Esophagus squamous epithelium (tissue), 5 donors: ENCODE measurements at places on chromosomes 5 and 9.
A peak's percentile ranks its signal among the peaks of the same experiment; 100 is the strongest.

DNA sequence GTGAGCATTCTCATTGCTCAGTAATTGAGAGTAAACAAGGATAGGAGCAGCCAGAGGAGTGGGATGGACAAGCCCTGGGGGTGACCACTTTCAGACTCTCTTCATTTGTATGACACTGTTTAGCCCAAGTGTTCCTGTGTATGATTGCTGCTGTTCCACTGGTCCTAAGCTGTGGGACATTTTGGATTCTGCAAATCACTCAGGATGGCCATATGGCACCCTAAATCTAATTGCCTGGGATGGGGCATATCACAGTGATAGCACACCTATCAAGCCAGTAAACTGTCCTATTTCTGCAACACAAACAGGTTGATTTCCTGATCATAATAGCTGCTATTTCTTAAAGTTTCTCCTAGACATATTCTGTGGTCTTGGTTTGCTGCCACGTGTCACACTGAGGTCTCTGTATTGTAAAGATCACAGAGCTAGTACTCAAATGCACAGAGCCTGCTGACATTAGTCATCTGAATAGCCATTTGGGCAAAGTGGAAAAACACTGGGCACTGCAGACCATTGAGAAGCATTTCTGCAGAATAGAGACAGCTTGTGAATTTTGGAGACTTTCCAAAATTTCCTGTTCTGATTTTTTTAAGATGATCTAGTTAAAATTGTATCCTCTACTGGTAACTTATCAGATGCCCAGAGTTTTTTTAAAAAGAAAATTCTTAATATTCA lies 320.2 kb downstream of the RFX3 start:
- H3K27me3 ChIP-seq, result no peaks in the 10 kb centered on the region
- DNase-seq, result no peak
- H3K36me3 ChIP-seq, result no peaks in the 10 kb centered on the region
- H3K4me3 ChIP-seq, result no peak overlapping the region
- no peak overlapping the region for H3K27ac ChIP-seq

GRCh38 chr5:84251503-84251902 lies 133.2 kb downstream of the EDIL3 start:
- no peak overlapping the region for H3K27ac ChIP-seq
- no peaks in the 10 kb centered on the region for H3K36me3 ChIP-seq
- no peak overlapping the region for H3K4me3 ChIP-seq
- no peaks in the 10 kb centered on the region for H3K27me3 ChIP-seq
- DNase-seq, result no peak

DNA sequence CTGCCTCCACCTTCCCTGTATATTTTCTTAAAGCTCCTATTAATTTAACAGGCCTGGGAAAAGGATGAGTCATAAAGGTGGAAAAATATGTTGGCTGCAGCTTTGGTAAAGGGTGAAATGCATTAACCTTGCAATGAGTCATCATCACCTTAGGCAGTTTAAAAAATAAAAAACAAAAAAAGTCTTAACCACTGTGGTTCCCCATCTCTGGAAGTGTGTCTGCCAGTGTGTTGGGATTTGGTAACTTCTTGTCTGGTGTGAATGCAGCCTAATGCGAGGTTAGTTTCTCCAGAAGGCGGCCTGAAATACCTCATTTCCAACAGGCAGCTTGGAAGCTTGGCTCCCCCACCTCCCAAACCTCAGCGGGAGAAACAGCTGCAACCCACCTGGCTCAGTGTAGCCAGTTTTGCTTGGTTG lies 265.3 kb upstream of the GAS1 start:
- H3K4me1 ChIP-seq, result no peaks in the 10 kb centered on the region
- no peaks in the 10 kb centered on the region for H3K27me3 ChIP-seq
- no peaks in the 10 kb centered on the region for H3K36me3 ChIP-seq
- no peak for DNase-seq
- no peak overlapping the region for H3K27ac ChIP-seq

- peaks cover 38% of the 10 kb centered on the region for H3K36me3 ChIP-seq
- DNase-seq, result no peak
- H3K4me3 ChIP-seq, result no peak overlapping the region
- no peaks in the 10 kb centered on the region for H3K4me1 ChIP-seq
- H3K27me3 ChIP-seq, result no peaks in the 10 kb centered on the region
- H3K27ac ChIP-seq, result no peak overlapping the region
Measured at GRCh38 chr5:154970759-154971158, 29.9 kb downstream of the MRPL22 start.

- H3K4me1 ChIP-seq, result no peaks in the 10 kb centered on the region
- no peaks in the 10 kb centered on the region for H3K36me3 ChIP-seq
- no peak overlapping the region for H3K27ac ChIP-seq
- no peaks in the 10 kb centered on the region for H3K27me3 ChIP-seq
- no peak for DNase-seq
Measured at GRCh38 chr9:105679257-105680022, 14.9 kb upstream of the TMEM38B start.

- H3K4me3 ChIP-seq, result no peak overlapping the region
- DNase-seq, result no peak
- H3K27ac ChIP-seq, result no peak overlapping the region
- peaks cover 17% of the 10 kb centered on the region for H3K4me1 ChIP-seq
- H3K36me3 ChIP-seq, result no peaks in the 10 kb centered on the region
- H3K27me3 ChIP-seq, result no peaks in the 10 kb centered on the region
Measured at GRCh38 chr5:17309462-17309861, 92.0 kb downstream of the BASP1 start.

DNA sequence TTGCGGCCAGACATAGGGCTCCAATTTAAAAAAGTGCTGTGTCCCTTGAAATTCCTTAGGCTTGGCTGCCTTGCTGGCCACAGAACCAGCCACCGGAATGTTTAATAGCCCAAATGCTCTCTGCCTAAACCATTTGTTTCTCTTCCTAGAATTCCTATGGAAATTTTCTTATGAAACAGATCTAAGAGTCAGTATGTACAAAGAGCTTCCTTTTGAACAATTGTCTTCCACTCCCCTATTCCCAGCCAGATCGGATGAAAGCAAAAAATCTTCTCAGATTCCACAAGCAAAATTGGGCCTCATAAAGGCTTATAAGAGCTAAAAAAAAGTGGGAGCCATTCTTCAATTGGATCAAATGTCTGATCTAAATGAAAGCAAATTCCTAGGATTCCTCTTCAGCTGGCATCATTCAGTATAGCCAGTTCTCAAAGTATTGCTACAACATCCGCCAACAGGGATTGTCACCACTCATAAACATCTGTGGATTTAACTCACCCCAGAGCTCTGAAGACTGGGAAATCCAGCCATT lies 104.3 kb downstream of the CEMIP2 start:
- H3K27me3 ChIP-seq, result no peaks in the 10 kb centered on the region
- no peak overlapping the region for H3K4me3 ChIP-seq
- DNase-seq, result no peak
- H3K36me3 ChIP-seq, result no peaks in the 10 kb centered on the region
- no peaks in the 10 kb centered on the region for H3K4me1 ChIP-seq

DNA sequence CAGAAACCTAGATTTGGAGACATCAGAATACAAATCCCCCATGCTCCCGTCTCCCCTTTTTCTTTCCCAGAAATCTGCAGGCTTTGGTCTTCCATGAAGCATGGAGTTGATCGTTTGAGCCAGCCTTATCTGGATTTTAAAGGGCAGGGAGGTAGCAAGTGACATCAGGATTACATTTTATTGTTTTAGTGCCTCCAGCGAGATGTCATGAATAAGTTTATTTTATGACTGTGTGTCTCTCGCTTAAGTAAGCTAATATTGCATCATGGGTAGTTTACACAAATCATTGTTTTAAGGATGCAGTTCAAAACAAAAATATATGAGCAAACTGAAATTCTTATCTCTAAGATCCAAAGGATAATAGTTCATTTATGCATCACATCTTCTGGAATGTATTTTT lies 50.7 kb upstream of the TNFSF8 start:
- H3K36me3 ChIP-seq, result no peaks in the 10 kb centered on the region
- no peaks in the 10 kb centered on the region for H3K4me1 ChIP-seq
- no peak overlapping the region for H3K27ac ChIP-seq
- DNase-seq, result no peak
- H3K27me3 ChIP-seq, result peaks cover 9% of the 10 kb centered on the region
- no peak overlapping the region for H3K4me3 ChIP-seq

- H3K4me1 ChIP-seq, result no peaks in the 10 kb centered on the region
- no peaks in the 10 kb centered on the region for H3K27me3 ChIP-seq
- no peak overlapping the region for H3K4me3 ChIP-seq
- H3K27ac ChIP-seq, result no peak overlapping the region
Measured at GRCh38 chr5:127922603-127923002, 161.0 kb upstream of the SLC12A2 start.

DNA sequence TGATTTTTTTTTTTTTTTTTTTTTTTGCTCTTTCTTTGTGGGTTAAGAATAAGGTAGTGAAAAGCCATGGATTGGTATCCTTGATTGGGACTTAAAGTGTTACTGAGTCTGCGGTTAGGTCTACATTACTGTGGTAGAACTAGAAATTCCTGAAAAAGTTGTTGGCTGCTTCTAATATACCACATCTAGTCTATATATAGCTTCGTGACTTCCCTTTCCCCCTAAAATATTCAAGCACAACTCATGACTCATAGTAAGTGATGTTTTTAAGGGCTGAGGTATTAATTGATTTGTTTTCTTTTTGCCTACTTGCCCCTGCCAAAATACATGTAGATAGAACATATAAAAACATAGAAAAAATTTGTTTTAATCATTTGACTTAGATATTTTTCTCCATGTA lies 247.6 kb downstream of the TMEM232 start:
- H3K27me3 ChIP-seq, result no peaks in the 10 kb centered on the region
- H3K27ac ChIP-seq, result no peak overlapping the region
- no peak for DNase-seq
- no peaks in the 10 kb centered on the region for H3K36me3 ChIP-seq
- no peaks in the 10 kb centered on the region for H3K4me1 ChIP-seq
- no peak overlapping the region for H3K4me3 ChIP-seq

GRCh38 chr5:133930813-133931090 lies 37.7 kb downstream of the C5orf15 start:
- H3K36me3 ChIP-seq, result no peaks in the 10 kb centered on the region
- no peaks in the 10 kb centered on the region for H3K4me1 ChIP-seq
- no peaks in the 10 kb centered on the region for H3K27me3 ChIP-seq
- DNase-seq, result no peak
- no peak overlapping the region for H3K27ac ChIP-seq

DNA sequence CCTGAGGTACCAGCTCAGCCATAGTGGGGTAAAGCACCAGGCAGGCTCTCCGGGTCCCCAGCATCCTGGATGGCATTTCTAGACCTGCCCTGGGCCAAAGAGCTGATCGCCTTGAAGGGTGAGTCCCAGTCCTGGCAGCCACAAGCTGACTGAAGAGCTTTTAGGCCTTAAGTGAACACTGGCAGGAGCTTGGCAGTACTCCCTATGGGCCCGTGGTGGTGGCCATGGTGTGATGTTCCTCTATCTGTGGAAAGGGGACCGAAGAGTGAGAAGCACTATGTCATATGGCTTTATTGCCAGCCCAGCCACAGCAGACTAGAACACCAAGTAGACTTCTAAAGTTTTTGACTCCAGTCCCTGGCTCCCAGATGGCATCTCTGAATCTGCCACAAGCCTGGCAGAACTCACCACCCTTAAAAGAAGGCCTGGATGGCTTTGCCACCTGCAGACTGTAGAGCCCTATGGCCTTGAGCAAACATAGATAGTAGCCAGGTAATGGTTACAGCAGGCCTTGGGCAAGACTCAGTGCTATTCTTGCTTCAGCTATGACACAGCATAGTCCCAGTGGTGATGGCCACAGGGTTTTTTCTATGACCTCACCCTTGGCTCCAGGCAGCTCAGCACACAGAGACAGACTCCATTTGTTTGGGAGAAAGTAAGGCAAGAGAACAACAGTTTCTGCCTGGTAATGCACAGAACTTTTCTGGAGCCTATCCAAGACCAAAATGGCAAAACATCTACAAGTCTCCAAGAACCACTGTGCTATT lies 801.5 kb upstream of the DMAC1 start:
- H3K27ac ChIP-seq, result no peak overlapping the region
- no peak for DNase-seq
- H3K4me1 ChIP-seq, result no peaks in the 10 kb centered on the region
- H3K4me3 ChIP-seq, result no peak overlapping the region
- no peaks in the 10 kb centered on the region for H3K27me3 ChIP-seq

- H3K36me3 ChIP-seq, result no peaks in the 10 kb centered on the region
- H3K27me3 ChIP-seq, result no peaks in the 10 kb centered on the region
- H3K4me1 ChIP-seq, result peaks cover 45% of the 10 kb centered on the region
- DNase-seq, result no peak
- no peak overlapping the region for H3K27ac ChIP-seq
- no peak overlapping the region for H3K4me3 ChIP-seq
Measured at GRCh38 chr5:136013559-136013958, 15.2 kb upstream of the TGFBI start.

DNA sequence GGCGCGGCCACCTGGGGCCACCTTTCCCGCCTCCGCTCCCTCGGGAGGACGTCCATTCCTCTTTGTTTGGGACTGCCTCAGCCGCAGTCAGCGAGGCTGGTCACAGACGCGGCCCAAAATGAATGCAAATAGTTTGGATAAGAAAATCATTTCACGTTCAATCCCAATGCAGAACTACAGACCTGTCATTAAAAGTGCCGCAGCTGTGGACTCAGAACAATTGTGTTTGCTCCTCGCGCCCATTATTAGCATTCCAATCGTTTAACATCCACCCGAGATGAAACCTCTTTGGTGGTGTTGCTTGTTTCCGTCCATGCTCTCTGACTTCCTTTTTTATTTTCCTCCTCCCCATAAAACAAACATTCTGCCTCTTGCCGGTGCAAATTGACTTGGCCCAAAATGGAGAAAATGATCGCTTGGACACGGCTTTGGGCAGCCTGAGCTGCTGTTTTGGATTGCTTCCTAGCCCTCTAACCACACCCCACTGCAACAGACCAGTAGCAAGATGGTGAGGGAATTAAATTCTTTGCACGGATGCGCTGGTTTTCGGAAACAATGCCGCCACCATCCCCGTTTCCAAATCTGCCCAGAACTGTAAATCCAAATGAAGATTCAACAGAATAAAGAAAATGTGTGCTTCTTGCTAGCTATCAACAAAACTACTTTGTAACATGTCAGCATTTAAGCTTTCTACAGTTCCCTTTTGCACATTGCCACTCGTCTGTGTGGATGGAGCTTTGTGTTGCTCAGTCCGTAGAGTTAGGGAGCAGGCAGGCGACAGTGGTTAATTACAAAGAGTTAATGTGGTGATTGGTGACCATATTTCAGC lies 784 bp downstream of the NLN start:
- H3K27me3 ChIP-seq, result no peaks in the 10 kb centered on the region
- H3K27ac ChIP-seq, result peak overlapping the region; percentile 83
- H3K4me1 ChIP-seq, result peaks cover 11% of the 10 kb centered on the region
- H3K36me3 ChIP-seq, result peaks cover 5% of the 10 kb centered on the region
- DNase-seq, result no peak
- H3K4me3 ChIP-seq, result peak overlapping the region; percentile 82

DNA sequence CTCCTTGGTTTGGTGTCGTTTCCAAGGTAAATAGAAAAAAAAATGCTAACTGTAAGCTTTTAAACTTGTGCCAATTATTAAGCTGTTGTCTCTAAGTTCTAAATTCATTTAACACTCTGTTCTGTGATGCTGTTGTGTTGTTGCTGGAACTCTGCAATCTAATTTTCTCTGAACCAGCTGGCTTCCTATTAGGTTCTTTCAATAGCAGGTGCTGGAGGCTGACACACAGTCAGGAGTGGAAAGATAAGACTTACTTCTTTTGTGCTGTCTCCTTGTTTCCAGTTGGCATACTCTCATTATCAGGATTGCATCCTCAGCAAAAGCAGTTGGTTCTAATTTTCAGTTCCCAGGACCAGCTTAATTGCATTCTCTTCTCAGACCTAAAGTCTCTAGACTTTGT lies 1252.6 kb upstream of the NUDT12 start:
- no peak for DNase-seq
- no peaks in the 10 kb centered on the region for H3K4me1 ChIP-seq
- H3K4me3 ChIP-seq, result no peak overlapping the region
- no peaks in the 10 kb centered on the region for H3K27me3 ChIP-seq
- no peaks in the 10 kb centered on the region for H3K36me3 ChIP-seq

GRCh38 chr5:57383093-57383861 lies 99.3 kb downstream of the ACTBL2 start:
- DNase-seq, result no peak
- H3K4me1 ChIP-seq, result no peaks in the 10 kb centered on the region
- no peaks in the 10 kb centered on the region for H3K36me3 ChIP-seq
- no peak overlapping the region for H3K27ac ChIP-seq
- no peaks in the 10 kb centered on the region for H3K27me3 ChIP-seq
- H3K4me3 ChIP-seq, result no peak overlapping the region
